ENCODE measurements at places on chromosomes 16 and 17.
A peak's percentile ranks its signal among the peaks of the same experiment; 100 is the strongest.

DNA sequence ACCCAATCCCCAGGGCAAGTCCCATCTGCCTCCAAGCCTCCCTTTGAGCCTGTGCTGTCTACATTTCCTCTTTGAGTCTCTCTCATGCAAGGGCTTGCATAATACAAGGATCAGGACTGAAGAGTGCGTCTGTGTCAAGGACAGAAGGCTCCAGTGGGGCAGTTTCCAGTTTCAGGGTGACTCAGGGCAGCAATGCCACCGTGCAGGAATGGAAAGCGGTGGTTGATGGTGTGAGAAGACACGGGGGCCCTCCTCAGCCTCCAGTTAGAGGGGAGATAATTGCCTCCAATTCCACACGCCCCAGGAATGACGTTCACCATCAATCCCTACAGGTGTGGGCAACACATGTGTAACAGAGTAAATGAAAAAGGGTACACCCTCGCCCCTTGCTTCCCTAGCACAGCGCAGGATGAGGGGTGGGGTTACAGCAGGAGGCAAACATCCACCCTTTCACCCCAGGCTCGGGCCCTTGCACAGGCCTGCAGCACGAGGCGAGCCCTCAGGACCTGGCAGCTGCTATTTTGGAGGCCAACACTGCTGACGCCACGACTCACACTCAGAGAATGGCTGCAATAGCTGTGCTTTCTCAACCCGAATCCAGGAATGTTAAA, 24.8 kb upstream of the SLC25A19 start:
- peak; percentile 73 for DNase-seq

DNA sequence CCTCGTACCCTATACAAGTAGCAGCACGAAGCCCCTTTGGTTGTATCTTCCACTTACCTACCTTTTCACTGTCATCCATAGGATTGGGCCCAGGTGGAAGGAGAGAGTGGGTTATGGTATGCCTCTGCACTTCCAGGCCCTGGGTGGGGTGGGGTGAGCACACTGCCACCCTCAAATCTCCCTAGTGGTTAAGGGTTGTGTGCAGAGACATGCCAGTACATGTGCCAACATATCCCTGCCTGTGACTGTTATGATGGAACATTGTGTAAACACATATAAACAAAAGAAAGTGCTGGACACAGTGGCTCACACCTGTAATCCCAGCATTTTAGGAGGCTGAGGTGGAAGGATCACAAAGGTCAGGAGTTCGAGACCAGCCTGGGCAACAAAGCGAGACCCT, 11.1 kb downstream of the HROB start:
- no peak for DNase-seq

GRCh38 chr16:30010844-30011713, at the start of gene DOC2A:
TSS of gene DOC2A (minus strand) at chr16:30011027. CDS start at chr16:30010222, 805 bp downstream.
- DNase-seq, result no peak

DNA sequence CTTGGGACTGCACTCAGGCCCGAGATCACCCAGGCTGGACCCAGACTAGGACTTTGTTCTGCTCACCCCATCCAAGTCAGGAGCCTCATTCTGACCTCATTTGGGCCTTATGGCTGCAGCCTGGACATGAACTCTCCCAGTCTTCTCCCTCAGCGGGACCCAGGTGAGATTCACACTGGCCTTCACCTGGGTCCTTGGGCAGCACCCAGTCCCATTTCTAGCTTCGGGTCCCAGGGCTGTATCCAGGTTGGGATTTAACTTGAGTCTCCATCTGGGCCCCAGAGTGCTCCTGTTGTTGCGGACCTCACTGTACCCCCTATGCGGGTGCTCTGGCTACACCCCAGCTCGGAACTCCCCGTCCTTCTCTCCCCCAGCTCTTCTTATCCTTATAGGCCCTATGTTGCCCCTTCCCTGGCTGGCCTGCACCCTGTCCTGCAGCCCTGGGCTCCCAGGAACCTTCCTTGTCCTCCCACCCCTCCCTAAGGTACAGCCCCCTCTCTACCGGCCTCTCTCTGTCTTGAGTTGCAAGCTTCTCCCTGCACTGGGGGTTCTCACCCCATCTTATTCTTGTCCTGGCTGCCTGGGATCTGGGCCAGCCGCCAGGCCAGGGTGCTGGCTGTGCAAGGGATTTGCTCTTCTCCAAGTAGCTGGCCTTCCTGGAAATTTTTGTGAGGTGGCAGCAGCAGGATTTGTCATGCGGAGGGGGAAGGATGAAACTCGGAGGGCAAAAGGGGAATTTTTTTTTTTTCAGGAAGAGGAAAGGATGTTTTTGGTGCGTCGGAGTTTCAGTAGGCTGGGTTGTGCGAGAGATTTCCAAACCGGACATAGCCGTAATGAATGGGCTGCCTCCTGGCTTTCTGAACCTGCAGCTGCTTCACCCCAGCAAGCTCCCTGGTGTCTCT, 904 bp downstream of the MAP2K3 start:
- DNase-seq, result no peak

GRCh38 chr17:7888184-7888920, at the start of gene CHD3:
TSS of gene CHD3 (plus strand) at chr17:7888789. CDS start at chr17:7889001, 212 bp downstream.
- DNase-seq, result no peak

- DNase-seq, result no peak
These were observed 792 bp downstream of the PPP1R9B start for GRCh38 chr17:50149417-50150353.

GRCh38 chr17:9517396-9517795, 58.2 kb downstream of the STX8 start:
- DNase-seq, result no peak

- DNase-seq, result no peak
These were observed 55.7 kb downstream of the WSB1 start for GRCh38 chr17:27349540-27350021.

Data from HepG2 (cell line).